ENCODE measurements at places on chromosomes 7 and 10. TPM values are rescaled to one million over a fixed set of nuclear protein-coding genes. Genes with fewer than 3 reads are reported as not detected.

DNA sequence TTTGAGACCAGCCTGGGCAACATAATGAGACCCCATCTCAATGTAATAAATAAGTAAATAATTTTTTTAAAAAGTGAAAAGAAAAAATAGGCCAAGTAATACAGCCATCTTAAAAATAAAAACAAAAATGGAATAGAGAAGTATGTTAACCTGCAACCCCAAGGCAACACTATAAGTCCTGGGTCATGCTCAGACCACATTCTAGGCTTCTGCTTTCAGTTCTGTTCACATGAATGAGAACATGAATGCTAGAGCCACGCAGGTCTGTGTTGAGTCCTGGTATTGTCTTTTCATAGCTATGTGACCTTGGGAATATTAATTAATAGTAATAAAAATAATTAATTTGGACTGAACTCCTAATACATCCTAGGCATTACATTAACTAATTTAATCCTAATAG, 284.0 kb downstream of the AUTS2 start:
- no peaks in the 10 kb centered on the region for H3K27me3 ChIP-seq
- H3K4me3 ChIP-seq, result no peak overlapping the region
- H3K4me1 ChIP-seq, result no peaks in the 10 kb centered on the region
- no peak overlapping the region for H3K27ac ChIP-seq

DNA sequence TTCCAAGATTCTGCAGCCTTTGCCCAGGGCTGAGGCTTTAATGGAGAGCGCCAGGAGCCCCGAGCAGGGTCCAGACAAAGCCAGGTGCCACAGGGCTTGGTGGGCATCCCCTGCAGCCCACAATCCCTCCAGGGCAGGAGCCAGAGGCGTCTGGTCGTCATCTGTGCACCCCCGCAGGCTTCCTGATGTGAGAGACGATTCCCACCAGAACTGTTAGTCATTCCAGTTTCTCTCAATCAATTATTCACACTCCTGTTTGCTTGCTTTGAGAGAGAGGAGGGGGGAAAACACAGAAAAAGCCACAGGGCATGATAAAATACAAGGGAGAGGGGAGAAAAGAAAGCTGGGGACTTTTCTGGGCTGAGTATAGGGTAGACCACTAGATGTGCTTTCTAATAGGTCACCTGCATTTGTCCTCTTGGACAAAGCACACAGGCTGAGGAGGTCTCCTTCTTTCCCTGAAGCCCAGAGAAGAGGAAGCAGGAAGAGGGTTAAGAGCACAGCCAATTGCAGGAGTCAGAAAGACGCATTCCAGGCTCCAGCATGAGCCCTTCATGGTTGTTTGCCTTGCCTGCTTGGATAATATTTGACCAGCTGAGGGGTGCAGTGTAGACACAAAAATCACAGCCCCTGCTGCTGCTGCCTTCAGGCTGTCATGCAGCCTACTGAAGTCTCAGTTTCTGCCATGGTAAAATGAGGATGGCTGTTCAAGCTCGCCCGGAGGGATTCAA, 194.4 kb downstream of the PLXNA4 start:
- H3K27ac ChIP-seq, result peak overlapping the region; percentile 63
- H3K27me3 ChIP-seq, result no peaks in the 10 kb centered on the region
- H3K36me3 ChIP-seq, result no peaks in the 10 kb centered on the region
- H3K4me1 ChIP-seq, result peaks cover 55% of the 10 kb centered on the region
- peak; percentile 73 for DNase-seq

GRCh38 chr7:55020466-55020871, 1.7 kb downstream of the EGFR start:
- H3K27ac ChIP-seq, result peak overlapping the region; percentile 23
- H3K4me3 ChIP-seq, result peak overlapping the region; percentile 86
- no peak for DNase-seq
- no peaks in the 10 kb centered on the region for H3K36me3 ChIP-seq
- H3K4me1 ChIP-seq, result peaks cover 32% of the 10 kb centered on the region

LRRD1 gene
- not detected for total RNA-seq

FKBP6 gene
- not detected for total RNA-seq

GAD2 gene
- not detected for total RNA-seq

CEP55 gene
- total RNA-seq, result 64.5 TPM

METTL27 gene
- 1.7 TPM for total RNA-seq

GRCh38 chr10:5461914-5462840, 37.2 kb downstream of the CALML5 start:
- H3K27me3 ChIP-seq, result no peaks in the 10 kb centered on the region
- H3K4me3 ChIP-seq, result no peak overlapping the region
- H3K27ac ChIP-seq, result peak overlapping the region; percentile 18
- H3K36me3 ChIP-seq, result 0 out of 2 replicates have a peak, but pooled peaks cover 1% of the 10 kb centered on the region
- no peak for DNase-seq
- H3K4me1 ChIP-seq, result peaks cover 29% of the 10 kb centered on the region

GRCh38 chr7:114949231-114949630, 27.3 kb downstream of the MDFIC start:
- no peaks in the 10 kb centered on the region for H3K36me3 ChIP-seq
- no peak for DNase-seq
- H3K27ac ChIP-seq, result no peak overlapping the region
- H3K27me3 ChIP-seq, result no peaks in the 10 kb centered on the region
- no peaks in the 10 kb centered on the region for H3K4me1 ChIP-seq

DNA sequence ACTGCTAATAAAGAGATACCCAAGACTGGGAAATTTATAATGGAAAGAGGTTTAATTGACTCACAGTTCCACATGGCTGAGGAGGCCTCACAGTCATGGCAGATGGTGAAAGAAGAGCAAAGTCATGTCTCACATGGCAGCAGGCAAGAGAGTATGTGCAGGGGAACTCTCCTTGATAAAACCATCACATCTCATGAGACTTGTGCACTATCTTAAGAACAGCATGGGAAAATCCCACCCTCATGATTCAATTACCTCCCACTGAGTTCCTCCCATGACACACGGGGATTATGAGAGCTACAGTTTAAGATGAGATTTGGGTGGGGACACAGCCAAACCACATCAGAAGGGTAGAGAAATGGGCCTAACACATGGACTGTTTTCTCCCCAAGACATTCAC, 156.3 kb downstream of the CCDC71L start:
- H3K27me3 ChIP-seq, result no peaks in the 10 kb centered on the region
- DNase-seq, result no peak
- no peak overlapping the region for H3K4me3 ChIP-seq

DNA sequence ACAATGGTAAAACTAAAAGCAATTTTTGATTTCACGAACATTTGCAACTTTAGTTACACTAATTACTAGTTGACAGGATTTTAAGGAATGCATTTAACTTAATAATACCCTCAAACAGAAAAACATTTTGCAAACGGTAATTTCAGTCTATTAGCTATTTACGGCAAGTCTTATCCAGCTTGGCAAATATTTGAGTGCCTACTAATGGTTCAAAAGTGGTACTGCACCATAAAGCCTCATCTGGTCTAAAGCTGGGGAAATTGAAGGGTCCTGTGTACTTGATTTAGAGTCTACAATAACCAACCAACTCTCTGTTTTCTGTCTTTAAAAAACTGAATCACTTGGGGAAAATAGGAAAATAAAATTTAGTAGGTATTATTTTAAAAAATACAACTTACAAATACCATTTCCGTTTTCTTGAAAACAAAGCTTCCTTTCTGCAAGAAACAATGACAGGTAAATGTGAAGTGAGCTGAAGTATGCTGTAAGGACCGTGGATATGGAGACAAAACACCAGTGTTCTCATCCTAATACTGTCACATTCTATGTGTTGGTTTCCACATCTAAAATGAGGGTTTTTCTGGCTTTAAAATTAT, 142.3 kb downstream of the VPS50 start:
- no peak overlapping the region for H3K4me3 ChIP-seq
- no peaks in the 10 kb centered on the region for H3K27me3 ChIP-seq
- H3K4me1 ChIP-seq, result no peaks in the 10 kb centered on the region

- H3K4me3 ChIP-seq, result no peak overlapping the region
- H3K36me3 ChIP-seq, result no peaks in the 10 kb centered on the region
Measured at GRCh38 chr10:12945690-12946359, 55.7 kb downstream of the CCDC3 start.

- peaks cover 45% of the 10 kb centered on the region for H3K4me1 ChIP-seq
- DNase-seq, result no peak
- H3K27me3 ChIP-seq, result no peaks in the 10 kb centered on the region
Measured at GRCh38 chr7:84083846-84084245, 110.7 kb downstream of the SEMA3A start.

AKR1C1 gene
- total RNA-seq, result 28.4 TPM

- peak overlapping the region; percentile 18 for H3K27ac ChIP-seq
- H3K4me3 ChIP-seq, result no peak overlapping the region
- DNase-seq, result no peak
Measured at GRCh38 chr7:47451851-47452205, 130.1 kb downstream of the TNS3 start.

R3HCC1L gene
- total RNA-seq, result 16.7 TPM

- H3K4me3 ChIP-seq, result no peak overlapping the region
- no peaks in the 10 kb centered on the region for H3K4me1 ChIP-seq
- no peak for DNase-seq
- H3K36me3 ChIP-seq, result no peaks in the 10 kb centered on the region
- H3K27me3 ChIP-seq, result no peaks in the 10 kb centered on the region
Measured at GRCh38 chr10:85916994-85917573, 449.5 kb downstream of the GRID1 start.
